Suppressor macrophage treated with lipopolysaccharide for 1 hour (primary cell): ENCODE measurements at places on chromosomes 3 and 15.

DNA sequence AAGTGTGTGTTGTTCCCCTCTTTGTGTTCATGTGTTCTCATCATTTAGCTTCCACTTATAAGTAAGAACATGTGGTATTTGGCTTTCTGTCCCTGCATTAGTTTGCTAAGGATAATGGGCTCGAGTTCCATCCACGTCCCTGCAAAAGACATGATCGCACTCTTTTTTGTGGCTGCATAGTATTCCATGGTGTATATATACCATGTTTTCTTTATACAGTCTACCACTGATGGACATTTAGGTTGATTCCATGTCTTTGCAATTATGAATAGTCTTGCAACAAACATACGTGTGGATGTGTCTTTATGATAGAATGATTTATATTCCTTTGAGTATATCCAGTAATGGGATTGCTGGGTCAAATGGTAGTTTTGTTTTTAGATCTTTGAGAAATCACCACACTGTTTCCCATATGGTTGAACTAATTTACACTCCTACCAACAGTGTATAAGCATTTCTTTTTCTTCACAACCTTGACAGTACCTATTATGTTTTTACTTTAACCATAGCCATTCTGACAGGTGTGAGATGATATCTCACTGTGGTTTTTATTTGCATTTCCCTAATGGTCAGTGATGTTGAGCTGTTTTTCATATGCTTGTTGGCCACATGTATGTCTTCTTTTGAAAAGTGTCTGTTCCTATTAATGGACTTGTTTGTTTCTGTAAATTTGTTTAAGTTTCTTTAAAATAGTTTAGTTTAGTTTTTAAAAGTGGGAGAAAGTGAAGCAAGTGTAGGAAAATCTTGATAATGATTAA is 21.9 kb upstream of the SLC30A4 start:
- no peak for DNase-seq

DNA sequence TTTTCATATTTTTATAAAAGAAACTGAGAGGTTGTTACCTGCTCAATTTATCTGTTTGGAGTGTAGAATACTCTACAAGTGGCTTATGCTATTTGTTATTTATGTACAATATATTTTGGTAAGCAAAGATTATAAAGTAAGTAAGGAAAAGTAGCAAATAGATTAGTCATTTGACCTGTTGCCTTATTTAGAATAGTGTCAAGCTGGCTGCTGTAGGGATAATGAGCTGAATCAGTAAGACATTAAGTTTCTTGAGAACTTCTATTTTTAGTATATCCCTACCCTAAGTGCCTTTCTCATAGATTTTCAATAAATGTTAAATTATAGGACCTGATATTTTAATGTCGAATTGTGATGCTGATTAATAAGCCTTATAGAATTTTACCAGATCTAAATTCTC is 37.2 kb downstream of the ECT2 start:
- DNase-seq = no peak

DNA sequence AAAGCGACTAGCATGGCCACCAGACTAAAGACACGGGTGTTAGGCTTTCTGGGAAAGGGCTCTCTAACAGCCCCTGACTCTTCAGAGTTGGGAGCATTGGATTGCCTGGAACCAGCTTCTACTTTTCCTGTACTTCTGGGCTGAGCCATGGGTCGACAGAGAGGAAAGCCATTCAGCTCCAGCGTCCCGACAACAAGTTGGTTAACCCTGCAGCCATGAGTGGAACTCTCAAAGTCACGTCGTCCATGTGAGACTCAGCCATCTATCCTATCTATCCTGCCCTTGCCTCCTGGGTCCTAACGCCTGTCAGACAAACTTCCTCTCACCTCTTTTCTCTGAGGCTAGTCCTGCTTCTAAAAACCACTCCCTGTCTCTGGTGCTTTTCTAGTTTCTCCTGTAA is 32.6 kb upstream of the TBC1D5 start:
- DNase-seq = no peak

- DNase-seq = no peak
Observed at GRCh38 chr3:18415167-18415566, 10.0 kb downstream of the SATB1 start.

- peak; percentile 34 for DNase-seq
Observed at GRCh38 chr3:119598410-119599098, 869 bp downstream of the PLA1A start.

DNA sequence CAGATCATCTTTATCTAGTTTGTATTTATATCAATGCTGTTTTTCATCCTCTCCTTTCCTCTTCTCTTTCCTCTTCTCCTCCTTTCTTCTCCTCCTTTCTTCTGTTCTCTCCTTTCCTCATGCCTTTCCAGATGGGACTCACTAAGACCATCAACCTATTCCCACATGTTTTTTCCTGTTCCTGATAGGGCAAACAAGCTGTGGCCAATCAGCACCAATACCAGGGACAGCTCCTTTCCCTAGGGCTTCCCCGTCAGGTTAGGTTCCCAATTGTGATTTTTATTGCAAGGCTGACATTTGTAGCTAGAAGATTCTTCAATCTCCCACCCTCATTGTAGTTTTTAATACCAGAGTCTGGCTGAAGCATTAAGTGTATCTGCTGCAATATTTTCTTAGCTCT is 76.3 kb upstream of the COL8A1 start:
- DNase-seq = no peak

DNA sequence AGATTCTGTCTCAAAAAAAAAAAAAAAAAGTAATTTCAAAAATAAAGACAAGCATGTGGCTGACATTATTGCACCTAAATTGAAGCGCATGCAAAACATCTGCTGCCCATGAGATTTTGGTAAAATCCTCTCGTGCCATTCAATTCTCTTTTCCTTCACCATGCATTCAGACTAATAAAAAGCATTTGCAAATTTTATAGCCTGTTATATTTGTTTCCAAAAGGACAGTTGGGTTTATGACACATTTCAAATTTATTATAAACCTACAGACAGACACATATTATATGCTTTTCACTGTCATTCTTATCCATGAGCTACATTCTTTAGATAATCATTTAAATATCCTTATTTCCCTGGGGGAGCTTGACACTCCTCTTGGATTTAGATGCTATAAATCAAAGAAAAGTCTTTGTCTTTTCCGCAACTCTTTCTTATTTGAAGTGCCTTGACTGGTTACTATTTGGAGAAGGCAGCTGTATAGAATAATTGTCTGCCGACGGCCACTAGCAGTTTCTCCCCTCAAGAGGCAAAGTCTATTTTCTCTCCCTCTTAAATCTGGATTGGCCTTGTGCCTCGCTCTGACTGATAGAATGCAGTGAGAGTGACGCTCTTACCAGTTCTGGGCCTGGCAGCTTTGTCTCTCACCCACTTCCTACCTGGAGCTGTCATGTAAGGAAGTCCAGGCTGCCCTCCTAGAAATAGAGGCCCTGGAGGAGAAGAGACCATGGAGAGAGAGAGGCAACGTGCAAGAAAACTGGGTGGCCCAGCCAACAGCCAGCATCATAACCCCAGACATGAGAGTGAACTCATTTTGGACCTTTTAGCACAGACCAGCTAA is 6.8 kb upstream of the LRIG1 start:
- no peak for DNase-seq

GRCh38 chr3:7565574-7565973 is 704.7 kb downstream of the GRM7 start:
- no peak for DNase-seq

DNA sequence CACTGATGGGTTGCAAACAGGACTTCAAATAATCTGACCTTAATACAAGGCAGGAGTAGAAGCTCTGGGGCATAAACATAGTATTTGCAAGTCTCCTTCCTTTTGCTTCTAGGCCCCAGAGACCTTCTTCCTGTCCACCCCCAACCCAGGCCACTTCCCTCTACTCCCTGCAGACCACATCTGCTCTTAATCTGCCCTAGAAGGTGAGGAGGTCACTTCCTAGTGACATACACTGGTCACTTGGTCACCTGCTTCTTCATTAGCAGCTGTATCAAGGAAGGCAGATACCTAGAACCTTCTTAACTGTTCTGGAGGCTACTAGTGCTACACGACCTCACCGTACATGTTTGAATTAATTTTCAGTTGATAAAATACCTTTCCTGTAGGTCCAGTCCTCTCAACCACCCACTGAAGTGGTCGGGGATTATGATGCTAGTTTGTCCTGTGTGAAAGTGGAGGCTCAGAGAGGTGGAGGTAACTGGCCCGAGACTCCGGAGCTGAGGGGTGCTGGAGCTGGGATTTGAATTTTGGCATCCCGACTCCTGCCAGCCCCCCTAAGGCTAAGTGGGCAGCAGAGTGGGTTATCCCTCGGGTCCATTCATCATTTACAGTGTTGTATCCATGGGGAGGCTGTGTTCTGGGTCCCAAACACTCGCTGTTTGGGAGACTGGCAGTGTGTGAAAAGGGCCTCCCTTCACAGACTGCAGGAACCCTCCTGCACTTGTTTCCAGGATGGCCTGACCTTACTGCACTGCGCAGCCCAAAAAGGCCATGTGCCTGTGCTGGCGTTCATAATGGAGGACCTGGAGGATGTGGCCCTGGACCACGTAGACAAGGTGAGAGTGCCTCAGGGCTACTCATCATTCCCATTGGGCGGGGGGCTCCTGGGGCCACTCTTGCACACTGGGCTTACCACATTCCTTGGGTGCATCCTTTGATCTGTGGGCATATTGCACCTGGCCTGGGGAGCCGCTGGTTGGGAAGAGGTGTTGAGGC is 13.9 kb downstream of the ANKDD1A start:
- DNase-seq = no peak

DNA sequence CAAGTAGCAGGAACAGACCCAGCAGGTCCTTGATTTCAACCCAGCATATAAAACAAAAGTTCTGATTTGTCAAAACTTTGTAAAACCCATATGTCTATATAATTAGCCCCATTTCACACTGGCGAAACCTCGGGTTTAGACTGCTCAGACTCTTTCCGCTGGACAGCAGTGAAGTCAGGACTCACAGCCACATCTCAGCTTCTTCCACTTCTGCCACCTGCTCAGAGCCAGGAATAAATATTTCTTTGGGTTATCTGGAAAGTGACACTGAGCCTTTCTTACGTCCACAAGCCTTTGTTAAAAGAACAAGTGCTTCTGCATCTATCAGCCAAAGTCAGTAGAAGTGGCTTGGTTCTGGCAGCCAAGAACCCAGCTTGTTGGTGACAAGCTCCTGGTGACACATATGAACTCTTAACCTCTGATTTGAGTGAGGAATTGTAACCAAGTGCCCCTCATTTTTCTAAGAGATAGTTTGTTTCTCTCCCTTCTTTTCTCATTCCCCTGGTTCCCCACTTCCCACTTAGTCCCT is 118.1 kb upstream of the CHD2 start:
- DNase-seq = no peak
